Kidney epithelial cell (primary cell): ENCODE measurements at places on chromosomes 7 and 10. TPM values are rescaled to one million over a fixed set of nuclear protein-coding genes. Genes with fewer than 3 reads are reported as not detected.

C10orf62 gene
- total RNA-seq, result not detected in 2 replicates

SEMA3D gene
- 0.50 and 0.62 TPM in 2 replicates for total RNA-seq

ALOX5 gene
- 18.7 and 23.0 TPM in 2 replicates for total RNA-seq

PODXL gene
- total RNA-seq, result 152 and 160 TPM in 2 replicates

MUC12 gene
- 2.9 and 4.2 TPM in 2 replicates for total RNA-seq

DHTKD1 gene
- total RNA-seq, result 17.3 and 30.9 TPM in 2 replicates

DNA sequence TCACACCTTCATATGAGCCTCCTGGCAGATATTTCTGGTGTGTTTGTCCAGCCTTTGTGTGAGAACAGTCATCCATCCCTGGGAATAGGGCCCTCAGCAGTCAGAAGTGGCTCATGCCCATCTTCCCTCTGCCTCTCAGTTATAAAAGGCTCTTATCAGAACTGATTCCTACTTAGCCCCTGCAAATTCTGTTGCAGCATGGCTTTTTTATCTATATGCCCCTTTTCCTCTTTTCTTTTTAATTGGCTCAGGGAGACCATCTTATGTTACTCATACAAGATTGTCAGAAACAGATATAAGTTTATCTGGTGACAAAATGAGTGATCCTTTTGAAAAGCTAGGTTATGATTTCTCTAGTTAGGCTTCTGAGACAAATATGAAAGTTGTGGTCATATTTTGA, 194.1 kb downstream of the CREB5 start:
- DNase-seq, result no peak

DNA sequence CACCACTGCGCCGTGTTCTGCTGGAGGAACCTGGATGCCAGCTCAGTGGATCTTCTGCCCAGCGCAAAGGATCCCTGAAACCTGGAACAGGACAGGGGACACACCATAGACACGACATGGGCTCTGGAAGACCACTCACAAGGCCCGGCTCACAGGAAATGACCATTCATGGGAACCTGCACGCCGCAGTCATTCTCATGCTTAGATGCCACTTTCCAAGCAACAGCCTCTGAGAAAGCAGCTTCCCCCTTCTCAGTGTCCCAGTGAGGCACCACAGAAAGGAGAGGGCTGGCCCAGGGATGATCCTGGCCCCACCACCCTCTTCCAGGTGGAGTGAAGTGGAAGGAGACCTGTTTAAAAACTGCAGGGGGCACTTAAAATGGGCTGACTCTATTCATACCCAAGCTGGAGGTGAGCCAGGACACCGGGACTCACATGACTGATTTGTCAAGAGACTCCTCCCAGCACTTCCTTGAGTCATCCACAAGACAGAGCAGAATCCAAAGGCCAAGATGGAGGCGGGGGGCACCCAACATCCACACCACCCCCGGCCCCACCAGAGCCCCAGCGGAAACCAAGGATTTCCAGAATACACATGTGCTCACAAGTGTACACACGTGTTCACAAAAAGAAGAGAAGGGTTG, 11.2 kb downstream of the CTBP2 start:
- DNase-seq, result peak; percentile 81

DNA sequence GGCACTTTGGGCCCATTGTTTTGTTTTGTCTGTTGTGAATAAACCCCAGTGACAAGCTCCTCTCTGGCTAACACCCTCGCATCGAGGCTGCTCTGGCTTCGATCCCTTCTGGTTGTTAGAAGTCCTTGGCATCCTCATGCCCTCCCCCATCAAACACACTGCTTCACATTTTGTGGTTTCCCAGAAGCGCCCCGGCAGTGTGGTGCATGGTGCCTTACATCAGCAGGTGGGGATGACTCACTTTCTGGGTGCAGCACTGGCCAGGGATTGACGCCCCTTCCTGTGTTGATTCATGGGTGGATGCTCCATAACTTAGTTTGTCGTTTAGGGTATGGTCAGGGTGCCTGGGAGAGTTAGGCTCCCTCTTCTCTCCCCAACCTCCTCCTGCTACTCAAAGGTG, 51.4 kb downstream of the PLPP4 start:
- DNase-seq, result peak; percentile 95

DNA sequence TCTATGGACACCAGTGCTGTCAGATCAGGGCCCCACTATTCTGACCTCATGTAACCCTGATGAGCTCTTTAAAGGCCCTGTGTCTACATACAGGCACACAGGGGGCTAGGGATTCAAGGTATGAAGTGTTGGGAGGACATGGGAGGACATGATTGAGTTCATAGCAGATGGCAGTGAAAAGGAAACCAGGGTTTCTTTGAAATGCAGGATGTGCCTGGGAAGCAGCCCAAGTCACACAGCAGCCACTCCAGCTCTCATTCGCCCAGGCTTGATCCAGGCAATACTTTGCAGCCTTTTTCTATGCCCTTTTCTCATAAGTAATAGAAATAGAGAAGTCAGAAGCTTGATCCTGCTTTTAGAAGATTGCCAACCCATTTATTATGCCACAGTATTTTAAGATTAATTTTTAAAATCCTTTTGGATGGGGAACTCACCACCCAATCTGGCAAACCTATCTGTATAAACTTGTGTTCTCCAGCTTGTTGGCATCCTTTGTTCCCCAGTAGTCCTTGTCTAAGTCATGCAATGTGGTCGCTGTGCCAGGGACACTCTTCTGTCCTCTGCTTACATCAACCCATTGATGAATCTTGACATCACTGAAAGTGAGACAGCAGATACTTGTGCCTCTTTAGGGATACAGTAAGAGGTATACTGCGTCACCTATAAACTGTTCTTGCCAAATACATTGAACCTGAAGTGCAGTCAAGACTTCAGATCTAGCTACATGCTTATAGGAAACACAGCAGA, 95.0 kb downstream of the TAF3 start:
- DNase-seq, result no peak

- DNase-seq, result no peak
Measured at GRCh38 chr10:110138197-110138812, 69.1 kb upstream of the MXI1 start.

DNA sequence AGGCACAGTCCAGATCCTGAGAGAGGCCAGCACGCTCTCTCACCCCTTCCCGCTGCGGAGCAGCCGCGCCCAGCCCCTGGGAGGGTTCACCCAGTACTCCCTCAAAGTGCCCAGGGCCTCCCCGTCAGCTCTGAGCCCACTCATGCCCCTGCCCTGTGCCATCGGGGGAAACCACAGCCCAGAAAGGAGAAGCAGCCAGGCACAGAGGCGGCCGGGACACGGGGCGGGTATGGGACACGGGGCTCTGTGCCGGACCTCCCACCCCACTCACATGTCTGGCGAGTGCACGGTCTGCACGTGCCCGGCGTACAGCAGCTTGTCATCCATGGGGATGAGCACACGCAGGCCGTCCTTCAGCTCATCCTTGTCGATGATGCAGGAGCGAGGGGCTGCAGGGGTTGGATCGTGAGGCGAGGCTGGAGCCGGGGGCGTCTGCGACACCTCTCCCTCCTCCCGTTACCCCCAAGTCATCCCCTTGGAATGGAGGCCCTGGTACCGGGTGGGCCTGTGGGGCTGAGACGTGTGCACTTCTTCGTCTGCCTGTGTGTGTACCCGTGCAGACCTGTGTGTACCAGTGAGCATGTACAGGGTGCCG, 38.2 kb downstream of the SLC29A4 start:
- no peak for DNase-seq

- DNase-seq, result no peak
Measured at GRCh38 chr10:20922033-20922432, 24.9 kb upstream of the NEBL start.
